ENCODE measurements at places on chromosomes 4 and X.

DNA sequence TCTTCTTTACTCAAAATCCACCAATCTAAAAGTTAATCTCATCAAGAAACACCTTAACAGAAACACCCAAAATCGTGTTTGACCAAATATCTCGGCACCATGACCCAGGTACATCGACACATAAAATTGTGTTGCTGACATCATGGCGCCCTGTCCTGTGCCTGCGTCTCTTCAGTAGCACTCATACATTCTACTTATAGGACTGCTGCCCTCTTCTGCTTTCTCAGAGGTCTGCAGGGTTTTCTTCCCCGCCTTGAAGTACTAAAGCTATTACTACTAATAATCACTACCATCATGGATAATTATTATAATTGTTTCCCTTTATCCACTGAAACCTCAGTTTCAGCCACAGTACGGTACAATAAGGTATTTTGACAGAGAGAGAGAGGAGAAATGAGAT is 1403.1 kb upstream of the TENM3 start:
- no peak for ATAC-seq

DNA sequence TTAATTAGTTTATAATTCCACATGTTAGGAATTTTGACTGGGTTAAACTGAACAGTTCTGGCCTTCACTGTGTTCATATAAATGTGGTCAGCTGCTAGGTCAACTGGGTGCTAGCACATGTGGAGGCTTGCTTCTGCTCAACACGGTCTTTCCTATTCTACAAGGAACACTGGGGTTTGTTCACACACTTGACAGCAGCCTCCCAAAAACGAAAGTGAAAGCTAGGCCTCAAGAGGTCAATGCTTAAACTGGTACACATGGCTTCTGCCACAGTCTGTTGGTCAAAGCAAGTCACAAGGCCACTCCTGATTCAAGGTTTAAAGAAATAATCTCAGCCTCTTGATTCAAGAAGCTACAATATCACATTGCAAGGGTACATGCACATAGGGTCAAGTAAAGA is 126.5 kb downstream of the QDPR start:
- no peak for ATAC-seq

- ATAC-seq: no peak
Measured at GRCh38 chr4:57122959-57123358, 12.8 kb upstream of the IGFBP7 start.

- ATAC-seq: peak; percentile 86
Measured at GRCh38 chr4:38717604-38718003, 53.6 kb downstream of the KLF3 start.

GRCh38 chr4:183840311-183840710 is 64.8 kb upstream of the STOX2 start:
- no peak for ATAC-seq

GRCh38 chr4:173146456-173146855 is 22.2 kb upstream of the GALNT7 start:
- ATAC-seq: no peak

DNA sequence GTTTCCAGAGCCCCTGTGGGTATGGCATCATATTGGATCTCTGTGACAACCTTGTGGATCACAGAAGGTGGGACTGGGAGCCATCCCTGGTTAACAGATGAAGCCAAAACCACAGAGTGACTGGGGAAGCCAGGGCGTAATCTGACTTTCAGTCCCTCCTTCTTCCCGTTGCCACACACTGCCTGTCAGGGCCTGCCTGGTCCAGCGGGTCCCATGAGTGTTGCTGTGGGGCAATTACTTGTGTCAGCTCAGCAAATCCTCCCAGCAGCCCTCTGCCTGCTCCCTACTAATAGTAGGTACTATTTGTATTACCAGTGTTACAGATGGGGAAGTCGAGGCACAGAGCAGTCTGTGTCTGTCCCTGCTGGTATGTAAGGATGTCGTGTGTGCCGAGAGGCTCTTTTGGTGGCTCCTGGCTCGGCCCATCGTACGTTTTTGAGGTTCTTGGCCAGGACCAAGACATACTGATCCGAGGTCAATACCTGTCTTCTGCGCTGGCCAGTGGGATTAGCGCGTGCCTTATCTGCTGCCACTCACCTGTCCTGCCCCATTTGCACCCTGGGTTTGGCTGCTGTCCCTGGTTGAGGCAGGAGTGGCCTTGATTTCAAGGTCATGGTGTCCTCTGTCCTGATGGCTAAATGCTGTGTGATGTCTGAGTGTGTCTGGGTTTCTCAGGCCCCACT is 5.7 kb downstream of the NSG1 start:
- no peak for ATAC-seq

- ATAC-seq: no peak
Measured at GRCh38 chrX:3585719-3586118, 127.7 kb downstream of the PRKX start.
